ENCODE measurements at places on chromosomes 1 and 21.
A peak's percentile ranks its signal among the peaks of the same experiment; 100 is the strongest.

DNA sequence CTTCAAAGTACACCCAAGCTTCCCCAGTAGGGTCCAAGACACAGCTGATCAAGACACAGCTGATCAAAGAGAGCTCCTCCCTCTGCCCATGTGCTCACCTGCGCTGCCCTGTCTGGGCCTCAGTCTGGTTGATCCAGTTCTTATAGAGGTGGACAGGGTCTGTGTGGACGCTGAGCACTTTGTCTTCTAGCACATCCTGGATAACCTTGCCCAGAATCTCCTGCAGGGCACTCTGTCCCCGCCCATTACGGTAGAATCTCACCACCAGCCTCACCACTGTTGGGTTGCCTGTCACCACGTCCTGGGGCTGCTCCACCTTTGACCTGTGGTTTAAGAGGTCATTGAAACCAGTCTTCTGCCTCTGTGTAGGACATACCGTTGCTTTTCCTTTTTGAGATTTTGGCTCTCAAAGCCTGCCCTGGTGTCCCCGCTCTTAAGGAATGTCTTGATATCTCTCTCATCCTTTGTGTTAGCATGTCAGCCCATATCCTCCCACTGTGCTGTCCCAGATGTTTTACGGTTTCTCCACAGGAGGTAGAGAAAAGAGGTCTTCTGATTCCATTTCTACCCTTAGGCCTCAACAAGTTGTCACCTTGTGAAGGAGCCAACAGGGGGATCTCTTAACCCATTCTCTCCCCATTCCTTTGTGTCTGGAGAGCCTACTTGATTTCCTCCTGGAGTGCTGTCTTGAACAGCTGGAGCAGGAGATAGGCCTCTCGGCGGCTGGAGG is 33.5 kb downstream of the IQGAP3 start:
- no peak for DNase-seq

DNA sequence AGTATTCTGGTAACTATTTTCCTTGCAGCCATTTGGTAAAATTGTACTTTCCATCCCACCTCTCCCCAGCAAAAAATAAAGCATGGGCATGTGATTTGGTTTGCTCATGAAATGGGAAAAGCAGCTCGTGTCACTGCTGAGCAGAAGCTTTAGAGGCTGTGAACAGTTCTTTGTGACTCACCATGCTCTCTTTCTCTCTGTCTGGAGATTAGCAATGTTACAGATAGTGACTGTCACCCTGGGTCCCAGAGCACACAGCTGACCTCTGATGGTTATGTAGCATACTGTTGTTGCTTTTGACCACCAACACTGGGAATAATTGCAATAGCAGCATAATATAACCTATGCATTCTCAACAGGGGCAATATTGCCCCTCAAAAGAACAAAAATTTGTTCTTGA is 70.6 kb downstream of the RGS2 start:
- DNase-seq, result no peak

GRCh38 chr1:201795066-201795465 is 33.9 kb upstream of the IPO9 start:
- DNase-seq, result no peak

GRCh38 chr1:230250666-230251065 is 175.5 kb downstream of the PGBD5 start:
- no peak for DNase-seq

- peak; percentile 62 for DNase-seq
Measured at GRCh38 chr1:206905295-206906164, 8.3 kb downstream of the IL24 start.

DNA sequence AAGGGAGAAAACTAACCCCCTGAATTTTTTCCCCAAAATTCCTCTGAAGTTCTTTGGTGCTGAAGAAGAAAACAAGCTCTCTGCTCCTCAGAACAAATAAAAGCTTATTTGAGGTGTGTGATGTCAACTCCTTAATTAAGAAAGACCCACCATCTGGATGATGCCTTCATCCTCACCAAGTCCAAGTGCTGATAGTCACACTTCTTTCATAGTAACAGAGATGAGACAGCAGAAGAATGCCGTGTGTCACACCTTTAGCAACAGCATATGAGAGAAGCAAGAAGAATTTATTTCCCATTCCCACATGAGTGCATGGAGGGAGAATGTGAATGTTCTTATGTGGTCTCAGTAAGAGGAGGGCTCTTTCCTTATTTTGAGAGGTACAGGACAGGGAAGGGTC is 91.2 kb downstream of the TGFB2 start:
- no peak for DNase-seq

GRCh38 chr21:42469272-42469671 is 26.8 kb downstream of the RSPH1 start:
- no peak for DNase-seq

GRCh38 chr1:110060034-110060661 is 10.3 kb downstream of the ALX3 start:
- DNase-seq, result peak; percentile 76

DNA sequence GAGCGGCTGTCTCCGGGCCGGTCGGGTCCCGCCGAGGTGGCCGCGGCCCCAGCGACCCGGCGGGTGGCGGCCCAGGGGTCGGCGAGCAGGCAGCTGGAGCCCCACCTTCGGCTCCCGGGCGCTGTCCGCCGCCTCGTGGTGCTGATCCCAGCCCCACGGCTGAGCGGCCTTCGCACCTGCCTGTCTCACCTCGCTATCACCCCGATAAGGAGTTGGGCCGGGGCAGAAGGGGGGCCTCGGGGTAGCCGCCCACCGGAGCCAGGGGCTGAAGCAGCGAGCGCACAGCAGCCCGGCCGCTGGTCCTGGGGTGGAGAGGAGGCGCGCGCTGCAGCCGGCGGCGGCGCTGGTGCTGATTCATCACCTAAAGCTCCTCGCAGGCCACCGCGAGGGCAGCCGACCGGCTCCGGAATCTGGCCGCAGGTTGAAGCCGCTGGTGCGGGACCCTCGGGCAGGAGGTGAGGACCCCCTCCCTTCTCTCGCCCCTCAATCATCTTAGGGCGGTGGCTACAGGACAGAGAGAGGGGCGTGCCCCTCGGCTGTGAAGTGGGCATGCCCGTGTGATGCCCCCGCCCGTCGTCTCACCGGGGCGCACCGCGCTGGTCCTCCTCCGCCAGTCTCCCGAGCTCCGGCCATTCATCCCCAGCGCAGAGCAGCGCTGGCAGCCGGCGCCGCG is 575 bp downstream of the TRIM67 start:
- DNase-seq, result peak; percentile 51

- DNase-seq, result no peak
Measured at GRCh38 chr1:29482991-29483390, 246.7 kb downstream of the PTPRU start.

DNA sequence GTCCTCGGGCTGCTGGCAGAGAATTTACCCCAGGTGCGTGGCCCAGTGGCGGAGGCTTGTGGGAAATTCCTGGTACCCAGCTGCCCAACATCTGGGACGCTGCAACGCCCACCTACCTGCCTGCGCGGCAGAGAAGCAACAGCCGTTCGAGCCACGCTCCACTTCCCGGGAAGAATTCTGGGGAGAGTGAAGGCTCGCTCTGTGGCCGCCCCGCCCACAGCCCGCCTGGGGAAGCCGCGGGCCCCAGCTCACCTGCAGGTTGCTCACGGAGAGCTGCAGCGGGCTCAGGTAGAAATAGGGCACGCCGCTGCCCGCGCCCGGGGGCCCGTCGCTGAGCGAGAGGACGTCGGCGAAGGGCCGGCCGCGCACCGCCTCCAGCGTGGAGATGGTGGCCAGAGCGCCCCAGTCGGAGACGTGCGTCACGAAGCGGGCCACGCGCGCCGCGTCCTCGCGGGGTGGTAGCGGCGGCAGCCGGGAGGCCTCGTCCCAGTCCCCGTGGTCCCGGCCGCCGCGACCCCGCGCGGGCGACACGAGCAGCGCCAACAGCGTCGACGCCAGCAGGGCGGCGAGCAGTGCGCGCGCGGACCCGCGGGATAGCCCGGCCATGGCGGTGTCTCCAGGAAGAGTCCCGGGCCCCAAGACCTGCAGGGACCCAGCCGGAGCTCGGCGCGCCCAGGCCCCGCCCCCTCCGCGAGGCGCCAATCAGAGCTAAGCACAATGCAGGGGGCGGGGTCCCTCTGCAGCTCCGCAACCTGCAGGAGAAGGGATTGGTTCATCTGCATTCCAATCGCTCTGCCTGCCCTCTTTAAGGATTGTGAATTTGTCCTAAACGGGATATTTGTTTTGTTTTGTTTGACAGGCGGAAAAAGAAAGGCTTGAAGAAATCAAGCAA is at the start of gene CREG1:
Gene CREG1 (minus strand): TSS at position 627 of the 892 bp plus-strand sequence.
- DNase-seq, result peak; percentile 92

DNA sequence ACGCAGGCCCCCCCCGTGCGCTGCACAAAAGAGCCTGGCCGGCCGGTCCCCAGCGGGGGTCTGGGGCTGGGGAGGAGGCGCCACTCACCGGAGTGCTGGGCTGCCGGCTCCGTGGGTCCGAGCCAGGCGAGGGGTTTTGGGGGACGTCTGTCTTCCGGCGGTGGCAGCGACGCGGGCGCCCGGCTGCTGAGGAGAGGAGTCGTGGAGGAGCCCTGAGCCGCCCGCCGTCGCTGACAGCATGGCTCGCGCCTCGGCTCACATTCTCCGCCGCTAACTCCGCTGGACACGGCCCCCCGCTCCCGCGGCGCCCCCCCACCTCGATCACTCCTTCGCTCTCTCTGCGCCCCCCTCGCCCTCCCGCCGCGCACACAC is 649 bp downstream of the AHDC1 start:
- DNase-seq, result peak; percentile 64

DNA sequence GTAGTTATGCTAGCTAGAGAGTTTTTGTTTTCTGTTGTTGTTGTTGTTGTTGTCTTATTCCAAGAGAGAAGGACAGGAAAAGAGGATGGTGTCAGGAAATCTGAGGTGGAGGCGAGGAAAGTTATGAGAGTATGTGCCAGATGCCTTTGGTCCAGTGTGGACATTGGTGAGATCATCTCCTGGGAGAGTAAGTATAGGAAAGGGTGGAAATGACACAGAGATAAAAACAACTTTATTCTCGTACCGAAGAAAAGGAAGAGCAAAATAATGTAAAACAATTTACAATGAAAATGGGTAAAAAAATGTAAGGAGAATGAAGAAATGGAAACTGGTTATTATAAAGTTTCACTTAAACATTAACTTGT is 97.4 kb upstream of the ADGRL2 start:
- no peak for DNase-seq

DNA sequence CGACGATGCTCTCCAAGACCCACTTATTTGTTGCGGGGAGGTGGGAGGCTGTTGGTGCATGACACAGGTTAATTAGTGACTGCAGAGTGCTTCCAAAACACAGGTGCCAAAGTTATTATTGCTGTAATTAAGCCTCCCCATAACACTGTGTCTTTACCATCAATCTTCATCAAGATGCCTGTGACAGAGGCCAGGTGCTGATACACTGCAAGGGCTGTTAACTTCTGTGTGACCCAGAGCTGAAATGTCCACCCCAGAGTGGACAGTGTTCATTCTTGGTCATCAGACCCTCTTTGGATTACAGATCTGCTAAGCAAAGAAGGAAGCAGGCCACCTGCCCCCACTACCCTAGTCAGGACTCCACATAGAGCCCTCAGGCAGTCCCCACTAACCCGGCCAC is 55.5 kb downstream of the CAPN8 start:
- no peak for DNase-seq

- peak; percentile 30 for DNase-seq
Measured at GRCh38 chr1:150813028-150813707, 5.1 kb upstream of the CTSK start.

- DNase-seq, result no peak
Measured at GRCh38 chr1:69747207-69747606, 179.5 kb downstream of the LRRC7 start.

- no peak for DNase-seq
Measured at GRCh38 chr1:97740891-97741290, 179.9 kb downstream of the DPYD start.

DNA sequence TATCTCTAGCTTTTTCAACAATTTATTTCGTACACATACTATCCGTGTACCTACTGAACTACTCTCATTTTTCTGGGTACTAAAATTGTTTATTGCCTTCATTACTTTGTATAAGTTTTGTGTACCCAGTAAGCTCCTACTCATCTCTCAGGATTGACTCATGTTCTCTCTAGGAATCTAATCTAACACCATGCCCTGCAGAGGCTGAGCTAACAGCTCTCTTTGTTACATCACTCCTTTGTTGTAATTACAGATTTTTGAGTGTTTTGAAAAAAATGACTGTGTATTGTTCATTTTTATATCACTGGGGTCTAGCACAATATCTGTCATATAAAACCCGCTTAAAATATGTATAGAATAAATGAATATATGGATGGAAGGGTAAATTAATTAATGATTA is 167.1 kb downstream of the ATP6V1G3 start:
- no peak for DNase-seq

- DNase-seq, result no peak
Measured at GRCh38 chr1:94027721-94028515, 93.0 kb downstream of the ABCA4 start.

GRCh38 chr1:75588779-75589475 is 22.0 kb downstream of the SLC44A5 start:
- DNase-seq, result no peak

DNA sequence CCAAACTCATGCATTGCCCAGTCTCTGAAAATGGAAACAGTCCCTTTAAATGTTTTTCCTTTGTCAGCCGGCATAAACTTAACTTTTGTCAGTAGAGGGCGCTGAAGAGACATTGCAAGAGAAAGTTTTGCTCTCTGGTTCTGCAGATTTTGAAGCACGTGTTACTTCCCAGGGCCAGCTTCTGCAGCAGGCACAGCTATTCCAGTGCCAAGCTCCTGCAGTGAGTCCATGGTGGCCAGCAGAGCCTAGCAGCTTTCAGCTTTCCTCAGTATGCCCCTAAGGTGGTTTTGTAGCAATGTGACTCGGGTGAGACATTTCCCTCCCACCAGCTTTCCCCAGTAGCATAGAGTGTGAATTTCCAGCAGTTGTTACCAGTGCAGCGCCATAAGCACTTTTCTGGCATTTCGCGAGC is 2.6 kb upstream of the IFI44L start:
- peak; percentile 78 for DNase-seq

DNA sequence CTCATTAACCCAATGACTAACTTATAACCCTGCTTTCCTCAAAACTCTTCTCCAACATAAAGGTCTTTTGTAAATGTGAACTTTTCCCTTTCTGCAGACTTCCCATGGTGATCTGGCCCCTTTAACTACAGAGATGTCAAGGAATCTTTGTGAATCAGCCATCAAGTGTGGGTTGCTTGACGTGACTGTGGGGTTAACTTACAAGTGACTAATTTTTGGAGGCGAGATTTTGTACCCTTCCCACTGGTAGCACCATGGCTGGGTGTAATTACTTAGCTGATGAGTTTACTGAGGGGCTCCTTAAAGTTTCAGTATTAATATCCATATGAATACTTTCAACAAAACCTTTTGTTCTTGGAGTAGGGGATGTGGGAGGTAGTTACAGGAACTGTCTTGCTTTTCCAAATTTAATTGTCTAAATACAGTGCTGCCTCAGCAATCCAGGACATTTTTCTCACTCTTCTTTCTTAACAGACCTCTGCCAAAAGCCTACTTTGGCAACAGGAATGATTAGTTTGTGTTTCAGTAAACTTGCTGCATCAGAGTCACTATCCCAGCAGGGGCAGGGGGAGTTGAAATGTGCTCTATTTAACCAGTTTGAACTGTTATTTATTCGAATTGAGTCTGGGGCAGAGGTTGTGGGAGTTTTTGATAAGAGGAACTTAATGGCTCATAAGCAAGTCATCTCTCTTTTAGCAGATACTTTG is 217.3 kb upstream of the FGGY start:
- no peak for DNase-seq
